ENCODE measurements at places on chromosomes 6 and 20.

- no peak for DNase-seq
Measured at GRCh38 chr6:13703496-13703895, 8.1 kb downstream of the RANBP9 start.

- DNase-seq = no peak
Measured at GRCh38 chr6:83273596-83273995, 80.4 kb downstream of the RWDD2A start.

- no peak for DNase-seq
Measured at GRCh38 chr6:109687271-109687761, 3.7 kb downstream of the AK9 start.

DNA sequence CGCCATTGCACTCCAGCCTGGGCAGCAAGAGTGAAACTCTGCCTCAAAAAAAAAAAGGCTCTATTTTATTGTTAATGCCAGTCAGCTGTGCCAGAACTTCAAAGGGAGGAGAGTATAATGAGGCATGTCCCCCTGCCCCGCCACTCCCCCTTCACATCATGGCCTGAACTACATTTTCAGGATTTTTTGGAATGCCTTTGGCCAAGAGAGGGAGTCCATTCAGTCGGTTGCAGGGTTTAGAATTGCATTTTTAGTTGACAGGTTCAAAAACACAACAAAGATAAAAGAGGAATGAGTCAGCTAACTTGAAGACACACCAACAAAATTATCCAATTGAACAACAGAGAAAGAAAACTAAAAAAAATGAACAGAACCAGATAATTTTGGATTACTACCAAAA, 59.1 kb downstream of the CEP43 start:
- no peak for DNase-seq

DNA sequence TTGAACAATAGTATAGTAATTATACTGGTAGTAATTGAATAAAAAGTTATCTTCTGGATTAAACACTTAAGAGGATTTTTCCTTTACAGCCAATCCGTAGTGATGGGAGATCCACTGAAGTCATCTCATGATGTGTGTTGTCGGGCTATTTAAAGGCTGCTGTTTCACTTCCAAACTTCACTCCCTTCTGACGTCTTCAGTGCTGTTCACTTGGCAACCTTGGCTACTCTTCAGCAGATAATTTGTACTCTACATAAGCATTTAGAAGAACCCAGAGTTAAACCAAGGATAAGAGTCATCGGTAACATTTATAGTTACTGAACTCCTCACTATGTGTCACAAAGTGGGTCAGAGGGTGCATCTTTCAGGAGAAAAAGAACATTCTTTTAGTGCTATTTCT, 179.1 kb upstream of the EYA4 start:
- DNase-seq = no peak

DNA sequence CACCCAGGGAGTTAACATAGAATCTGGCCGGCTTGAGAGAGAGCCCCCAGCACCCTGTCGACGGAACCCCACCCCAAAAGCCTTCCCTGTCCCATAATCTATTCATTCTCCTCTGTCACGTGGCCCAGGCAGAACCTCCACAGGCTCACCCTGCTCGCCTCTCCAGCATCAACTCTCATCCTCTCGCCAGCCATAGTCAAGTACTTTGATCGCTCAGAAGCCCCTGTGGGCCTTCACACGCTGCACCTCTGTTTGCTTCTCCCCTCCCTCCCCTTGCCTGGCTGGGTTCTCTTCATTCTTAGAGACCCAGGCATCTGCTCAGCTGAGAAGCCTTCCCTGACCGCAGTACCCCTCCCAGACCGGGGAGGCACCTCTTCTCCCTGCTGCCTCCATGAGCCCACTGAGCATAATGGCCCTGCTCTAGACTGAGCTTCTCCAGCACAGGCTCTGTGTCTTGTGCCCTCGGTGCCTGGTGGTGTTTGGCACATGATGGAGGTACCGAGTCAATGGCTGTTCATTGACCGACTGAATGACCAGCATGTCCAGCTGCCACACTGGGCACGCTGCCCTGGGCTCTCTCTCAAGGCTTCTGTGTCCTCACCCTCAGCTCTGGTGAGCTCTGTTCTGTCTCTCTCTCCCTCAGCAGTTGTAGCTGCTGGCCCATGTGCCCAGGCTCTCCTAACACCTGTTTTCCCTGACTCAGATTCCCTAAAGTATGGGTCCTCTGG, 33.7 kb downstream of the PKIG start:
- DNase-seq = no peak

DNA sequence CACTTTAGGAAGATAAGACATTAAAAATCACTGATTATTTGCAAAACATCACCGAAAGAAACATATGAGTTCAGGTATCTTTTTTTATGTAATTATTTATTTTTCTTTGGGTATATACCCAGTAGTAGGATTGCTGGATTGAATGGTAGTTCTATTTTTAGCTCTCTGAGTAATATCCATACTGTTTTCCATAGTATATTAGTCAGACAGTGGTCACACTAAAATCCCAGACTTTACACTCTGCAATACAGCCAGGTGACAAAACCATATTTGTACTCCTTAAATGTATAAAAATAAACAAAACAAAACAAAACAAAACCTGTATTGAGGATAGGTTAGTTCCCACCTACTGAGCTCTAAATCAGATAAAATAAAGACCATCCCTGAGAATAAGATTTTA, 1024.3 kb upstream of the EYS start:
- no peak for DNase-seq

- DNase-seq = no peak
Measured at GRCh38 chr6:134481966-134482365, 164.1 kb upstream of the SGK1 start.

DNA sequence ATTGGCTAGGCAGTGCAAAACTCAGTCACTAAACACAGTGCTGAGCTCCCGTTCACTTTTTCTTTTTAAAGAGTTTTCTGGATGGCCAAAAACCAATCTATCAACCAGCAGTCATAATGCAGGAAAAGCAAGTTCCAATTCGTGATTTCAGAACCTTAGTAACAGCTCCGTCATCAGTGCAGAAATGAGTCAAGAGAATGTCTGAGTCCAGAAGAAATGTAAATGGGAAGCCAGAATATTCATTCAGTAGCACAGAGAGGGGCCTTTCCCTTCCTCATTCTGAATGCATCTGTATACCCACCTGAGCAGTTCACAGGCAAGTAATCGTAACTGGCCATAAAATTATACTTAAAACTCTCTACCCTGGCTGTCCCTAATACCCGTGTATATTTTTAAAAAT, 20.4 kb downstream of the HUS1B start:
- DNase-seq = no peak

- DNase-seq = no peak
Measured at GRCh38 chr6:67629258-67629657, 1005.8 kb upstream of the ADGRB3 start.
